ENCODE measurements at places on chromosomes 2 and 18.

DNA sequence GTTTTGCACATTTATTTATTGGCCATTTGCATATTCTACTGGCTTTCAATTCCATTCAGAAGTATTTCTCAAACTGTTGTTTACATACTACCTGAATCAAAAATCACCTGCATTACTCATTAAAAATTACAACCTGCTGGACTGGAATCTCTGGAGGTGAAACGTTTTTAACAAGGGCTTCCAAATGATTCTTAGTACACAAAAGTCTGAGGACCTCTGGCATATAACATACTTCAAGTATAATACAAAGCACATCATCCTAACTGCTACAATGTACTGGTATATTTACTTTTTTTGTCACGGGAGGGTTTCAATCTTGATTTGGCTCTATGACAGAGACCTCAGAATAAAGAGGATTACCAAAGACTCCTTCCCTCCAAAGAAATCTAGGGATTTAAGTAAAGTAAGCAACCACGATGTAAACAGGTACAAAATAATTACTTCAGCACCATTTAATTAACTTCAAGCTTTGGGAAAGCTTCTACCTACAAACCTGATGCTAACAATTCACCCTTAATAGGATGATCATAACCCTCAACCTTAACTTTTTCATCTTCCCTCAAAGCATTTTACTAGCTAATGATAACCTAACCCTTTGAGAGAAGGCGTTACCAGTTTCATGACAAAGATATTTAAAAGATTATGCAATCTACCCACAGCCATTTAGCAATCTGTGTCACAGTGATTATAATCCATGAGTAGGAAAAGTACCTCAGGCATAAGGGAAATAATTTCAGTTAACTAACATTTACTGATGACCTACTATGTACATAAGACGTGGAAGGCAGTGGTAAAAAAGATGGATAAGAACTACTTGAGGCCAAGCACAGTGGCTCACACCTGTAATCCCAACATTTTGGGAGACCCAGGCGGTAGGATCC, 24.7 kb downstream of the ATAD2B start:
- DNase-seq = no peak

- DNase-seq = no peak
Measured at GRCh38 chr2:66495788-66496640, 61.1 kb downstream of the MEIS1 start.

- DNase-seq = peak; percentile 49
Measured at GRCh38 chr2:8803658-8804379, 33.6 kb downstream of the KIDINS220 start.

GRCh38 chr2:85584857-85585780, 888 bp downstream of the VAMP5 start:
- DNase-seq = peak; percentile 68

DNA sequence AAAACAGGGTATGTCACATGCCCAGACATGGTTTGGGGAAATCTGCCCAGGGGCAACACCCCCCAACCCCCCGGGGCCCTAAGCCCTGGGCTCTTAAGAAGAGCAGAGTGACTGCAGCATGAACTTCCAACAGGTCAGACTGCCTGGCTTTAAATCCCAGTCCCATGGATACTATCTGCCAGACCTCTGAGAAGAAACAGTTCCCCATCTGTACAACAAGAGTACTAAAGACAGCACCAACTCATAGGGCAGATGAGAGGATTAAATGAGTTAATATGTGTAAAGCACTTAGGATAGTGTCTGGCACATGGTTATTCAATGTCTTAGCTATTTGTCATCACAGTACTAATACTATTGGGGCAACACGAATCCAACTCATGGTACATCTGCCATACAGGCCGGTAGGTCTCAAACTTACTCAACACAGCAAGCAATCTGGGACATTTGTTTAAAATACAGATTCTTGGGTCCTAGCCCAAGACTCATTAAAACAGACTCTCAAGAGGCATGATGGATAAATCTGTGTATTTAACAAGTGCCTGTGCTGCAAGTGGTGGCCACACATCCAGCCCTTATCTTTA, 23.4 kb downstream of the CDH2 start:
- DNase-seq = no peak

DNA sequence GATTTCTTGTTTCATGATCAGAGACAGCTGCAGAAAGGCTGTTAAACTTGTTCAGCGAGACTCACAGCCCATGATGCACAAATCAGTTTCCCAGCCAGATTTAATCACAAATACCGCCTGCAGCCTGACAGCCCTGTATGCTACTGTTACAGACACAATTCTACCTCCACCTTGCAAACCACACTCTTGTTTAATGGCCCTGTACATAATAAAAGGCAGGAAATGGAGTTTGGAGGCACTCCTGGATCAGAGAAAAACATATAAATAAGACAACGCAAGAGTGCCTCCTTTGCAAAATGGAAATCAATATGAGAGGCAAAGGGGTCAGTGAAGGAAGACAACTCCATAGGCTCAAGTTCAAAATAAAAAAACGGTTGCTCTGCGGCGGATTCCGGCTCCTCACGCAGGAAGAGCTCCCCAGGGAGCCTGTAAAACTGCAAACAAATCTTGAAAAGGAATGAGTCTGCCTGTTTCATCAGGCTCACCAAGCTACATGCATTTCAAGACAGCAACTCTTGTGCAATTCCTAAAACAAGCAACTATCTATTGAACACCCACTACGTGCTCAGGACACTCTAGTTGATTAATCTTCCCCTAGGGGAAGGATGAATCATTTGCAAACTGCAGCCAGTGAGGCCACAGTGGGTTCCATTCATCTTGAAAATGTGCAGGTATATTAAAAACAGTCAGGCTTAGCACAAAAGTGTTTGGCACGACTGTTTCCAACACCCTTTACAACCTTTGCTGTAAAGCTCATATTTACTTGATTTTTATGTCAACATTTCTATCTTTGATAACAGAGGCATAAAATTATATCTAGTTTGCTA, 37.5 kb downstream of the TBC1D8 start:
- no peak for DNase-seq

GRCh38 chr2:160367887-160368286, 125.7 kb downstream of the RBMS1 start:
- no peak for DNase-seq

- no peak for DNase-seq
Measured at GRCh38 chr18:26307161-26307773, 81.0 kb downstream of the TAF4B start.

- DNase-seq = no peak
Measured at GRCh38 chr2:178592655-178593054, 112.4 kb downstream of the PLEKHA3 start.

GRCh38 chr2:43218702-43219382, 7.6 kb downstream of the ZFP36L2 start:
- DNase-seq = no peak

- no peak for DNase-seq
Measured at GRCh38 chr2:66331176-66331575, 103.7 kb upstream of the MEIS1 start.

GRCh38 chr2:218290316-218291261, 1.7 kb downstream of the TMBIM1 start:
- DNase-seq = no peak

DNA sequence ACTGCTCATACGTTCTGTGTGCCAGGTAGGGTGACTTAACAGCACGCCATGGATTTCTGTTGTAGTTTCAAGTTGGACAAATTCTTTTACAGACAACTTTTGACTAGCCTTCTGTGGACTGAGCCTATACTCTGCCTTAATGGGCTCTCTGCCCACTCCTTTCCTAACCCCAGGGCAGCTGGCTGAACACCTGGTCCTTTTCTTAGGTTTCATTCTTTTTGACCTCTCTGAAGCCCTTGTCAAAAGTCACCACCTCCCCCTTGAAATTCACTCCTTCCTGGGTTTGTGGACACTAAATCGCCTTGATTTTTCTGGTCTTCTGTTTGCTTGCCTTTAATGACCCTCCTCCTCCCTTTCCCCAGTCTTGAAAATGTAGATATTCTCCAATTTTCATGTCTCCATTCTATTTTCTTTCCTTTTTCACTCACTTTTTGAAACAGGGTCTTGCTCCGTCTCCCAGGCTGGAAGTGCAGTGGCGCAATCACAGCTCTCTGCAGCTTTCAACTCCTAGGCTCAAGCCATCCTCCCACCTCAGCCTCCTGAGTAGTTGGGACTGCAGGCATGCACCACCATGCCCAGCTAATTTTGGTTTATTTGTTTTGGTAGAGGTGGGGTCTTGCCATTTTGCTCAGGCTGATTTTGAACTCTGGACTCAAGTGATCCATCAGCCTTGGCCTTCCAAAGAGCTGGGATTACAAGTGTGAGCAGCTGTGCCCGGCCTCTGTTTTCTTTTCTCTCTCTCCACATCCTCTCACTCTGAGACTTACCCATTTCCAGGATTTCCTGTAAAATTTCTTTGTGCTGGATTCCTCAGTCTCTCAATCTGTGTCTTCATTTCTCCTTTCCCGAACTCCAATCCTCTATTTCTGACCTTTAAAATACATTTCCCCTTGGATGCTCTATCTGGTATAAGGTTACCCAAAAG, 112.9 kb downstream of the PLB1 start:
- DNase-seq = no peak

GRCh38 chr2:205903549-205904129, 182.3 kb downstream of the INO80D start:
- no peak for DNase-seq

DNA sequence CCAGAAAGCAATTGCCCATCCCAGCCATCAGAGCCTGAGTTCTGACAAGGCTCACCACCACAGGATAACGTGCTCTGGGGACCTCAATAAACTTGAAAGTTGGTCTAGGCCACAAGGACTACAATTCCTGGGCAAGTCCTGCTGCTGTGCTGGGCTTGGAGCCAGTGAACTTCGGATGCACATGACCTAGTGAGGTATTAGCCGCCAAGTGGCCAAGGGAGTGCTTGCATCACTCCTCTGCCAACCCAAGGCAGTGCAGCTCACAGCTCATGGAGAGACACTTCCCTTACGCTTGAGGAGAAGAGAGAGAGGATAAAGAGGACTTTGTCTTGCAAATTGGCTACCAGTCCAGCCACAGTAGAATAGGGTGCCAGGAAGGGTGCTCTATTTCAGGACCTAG, 219.6 kb downstream of the MBD2 start:
- no peak for DNase-seq

DNA sequence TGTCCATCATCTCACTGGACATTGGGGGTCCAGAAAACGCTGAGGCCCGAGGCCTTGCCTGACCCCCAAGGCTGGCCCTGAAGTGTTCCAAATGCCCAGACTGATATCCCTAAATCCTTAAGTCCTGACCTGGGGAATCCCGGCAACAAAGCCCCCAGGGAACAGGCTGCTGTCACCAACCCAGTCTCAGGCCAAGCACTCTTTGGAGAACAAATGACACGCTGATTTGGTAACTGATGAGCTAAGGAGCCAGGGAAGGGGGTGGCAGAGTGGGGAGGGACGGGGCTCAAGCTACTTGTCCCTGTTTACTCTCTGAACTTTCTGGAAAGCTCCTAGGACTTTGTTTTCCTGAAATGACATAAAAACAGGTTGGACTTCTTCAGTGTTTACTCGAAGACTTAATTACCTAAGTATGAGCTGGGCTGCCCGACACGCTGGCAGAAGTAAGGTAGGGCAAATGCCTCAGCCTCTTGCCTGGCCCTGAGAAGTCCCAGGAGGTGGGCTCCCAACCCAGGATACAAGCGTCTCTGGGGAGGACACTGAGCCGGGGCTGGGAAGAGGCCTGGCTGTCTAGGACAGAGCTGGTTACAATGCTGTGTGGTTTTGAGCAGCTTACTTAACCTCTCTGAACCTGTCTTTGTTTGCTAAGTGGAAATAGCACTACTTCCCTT, 105.5 kb upstream of the GLI2 start:
- DNase-seq = no peak

- DNase-seq = no peak
Measured at GRCh38 chr18:34637094-34637801, 72.8 kb upstream of the DTNA start.

GRCh38 chr18:10804126-10804525, 278.3 kb downstream of the NAPG start:
- DNase-seq = no peak

- DNase-seq = no peak
Measured at GRCh38 chr2:78999406-78999805, 26.1 kb upstream of the REG3G start.
